ENCODE measurements at places on chromosomes 5 and 9.

- no peak for DNase-seq
Measured at GRCh38 chr9:1202512-1203280, 152.5 kb downstream of the DMRT2 start.

DNA sequence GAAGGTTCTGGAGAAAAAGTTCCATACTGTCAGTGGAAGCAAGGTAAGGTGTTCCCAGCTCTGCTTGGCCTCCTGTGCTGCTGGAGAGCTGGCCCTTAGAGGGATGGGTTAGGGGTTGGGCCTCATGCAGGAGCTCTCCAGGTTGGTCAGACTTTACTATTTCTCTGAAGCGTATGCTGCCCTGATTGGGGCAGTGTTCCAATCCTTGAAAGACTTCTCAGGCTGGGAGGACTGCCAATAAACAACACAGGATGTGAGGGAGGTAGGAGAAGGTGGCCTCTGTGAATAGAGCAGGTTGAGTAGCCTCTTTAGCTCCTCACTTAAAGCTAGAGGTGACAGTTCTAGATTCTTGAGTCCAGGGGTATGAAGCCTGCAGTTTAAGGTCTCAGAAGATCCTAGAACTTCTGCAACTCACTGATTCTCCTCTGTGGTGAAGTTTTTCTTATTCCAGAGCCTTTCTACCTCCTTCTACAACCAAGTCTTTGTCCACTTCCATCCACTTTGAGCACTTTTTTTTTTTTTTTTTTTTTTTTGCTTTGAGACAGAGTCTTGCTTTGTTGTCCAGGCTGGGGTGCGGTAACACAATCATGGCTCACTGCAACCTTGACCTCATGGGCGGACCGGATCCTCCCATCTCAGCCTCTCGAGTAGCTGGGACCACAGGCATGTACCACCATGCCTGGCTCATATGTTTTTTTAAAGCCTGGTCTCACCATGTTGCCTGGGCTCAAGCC, 3.0 kb downstream of the HNRNPAB start:
- no peak for DNase-seq

GRCh38 chr9:15357050-15357653, 50.1 kb upstream of the TTC39B start:
- DNase-seq, result no peak

- no peak for DNase-seq
Measured at GRCh38 chr5:136689552-136689951, 324.2 kb upstream of the TRPC7 start.

DNA sequence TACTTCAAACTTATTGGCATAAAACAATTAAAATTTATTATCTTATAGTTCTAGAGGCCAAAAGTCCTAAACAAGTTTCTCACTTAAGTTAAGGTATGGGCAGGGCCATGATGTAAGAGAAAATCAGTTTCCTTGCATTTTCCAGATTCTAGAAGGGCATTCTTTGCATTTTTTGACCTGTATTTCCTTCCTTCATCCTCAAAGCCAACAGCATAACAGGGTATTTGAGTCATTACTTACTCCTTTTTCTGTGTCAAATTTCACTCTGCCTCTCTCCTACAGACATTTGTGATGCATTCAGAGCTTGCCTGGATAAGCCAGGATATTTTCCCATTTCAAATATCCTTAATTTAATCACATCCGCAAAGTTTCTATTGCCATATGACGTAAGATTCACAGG, 1499.0 kb downstream of the EFNA5 start:
- no peak for DNase-seq

DNA sequence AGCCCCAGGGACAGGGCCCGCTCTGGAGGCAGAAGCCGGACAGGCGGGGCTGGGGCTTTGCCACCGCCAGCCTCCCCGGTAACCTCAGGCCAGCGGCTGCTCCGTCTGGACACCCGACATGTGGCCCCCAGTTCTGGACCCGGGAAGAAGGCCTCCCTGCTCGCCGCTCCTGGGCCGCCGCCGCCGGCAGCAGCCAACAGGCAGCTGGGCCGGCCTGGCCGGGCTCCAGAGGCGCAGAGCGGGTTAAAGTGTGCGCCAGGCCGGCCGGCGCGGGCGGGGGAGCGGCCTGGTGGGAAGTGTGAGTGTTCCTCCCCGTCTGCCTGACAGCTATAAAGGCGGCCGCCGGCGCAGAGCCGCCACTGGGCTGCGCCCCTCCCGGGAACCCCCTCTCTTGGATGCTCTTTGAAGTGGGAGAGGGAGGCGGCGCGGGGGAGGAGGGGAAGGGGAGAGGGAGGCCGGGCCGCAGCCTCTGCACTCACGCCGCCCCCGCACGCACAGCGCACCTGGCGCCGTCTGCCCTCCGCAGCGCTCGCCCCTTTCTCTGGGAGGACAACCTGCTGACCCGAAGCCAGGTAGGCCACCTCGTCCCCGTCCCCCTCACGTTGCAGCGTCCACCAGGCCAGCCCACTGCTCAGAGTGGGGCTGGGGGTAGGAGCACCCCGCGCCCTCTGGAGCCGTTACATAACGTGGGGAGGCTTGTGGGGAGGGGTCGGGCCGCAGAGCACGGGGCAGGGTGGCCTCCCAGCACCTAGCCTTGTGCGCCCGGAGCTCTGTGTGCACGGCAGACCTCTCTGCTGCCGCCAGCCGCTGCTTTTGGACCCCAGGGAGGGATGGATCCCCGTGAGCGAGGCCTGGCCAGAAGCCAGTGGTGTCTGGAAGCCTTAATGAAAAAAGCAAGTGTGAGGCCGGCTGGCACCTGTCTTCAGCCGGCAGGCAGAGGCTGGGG, at the start of gene ADAMTSL2:
Gene ADAMTSL2, plus strand, starts transcription at position 359 of the 946 bp plus-strand sequence. CDS start 2,009 bp downstream, outside the sequence.
- DNase-seq, result no peak

- no peak for DNase-seq
Measured at GRCh38 chr5:89071941-89072331, 189.0 kb upstream of the MEF2C start.

DNA sequence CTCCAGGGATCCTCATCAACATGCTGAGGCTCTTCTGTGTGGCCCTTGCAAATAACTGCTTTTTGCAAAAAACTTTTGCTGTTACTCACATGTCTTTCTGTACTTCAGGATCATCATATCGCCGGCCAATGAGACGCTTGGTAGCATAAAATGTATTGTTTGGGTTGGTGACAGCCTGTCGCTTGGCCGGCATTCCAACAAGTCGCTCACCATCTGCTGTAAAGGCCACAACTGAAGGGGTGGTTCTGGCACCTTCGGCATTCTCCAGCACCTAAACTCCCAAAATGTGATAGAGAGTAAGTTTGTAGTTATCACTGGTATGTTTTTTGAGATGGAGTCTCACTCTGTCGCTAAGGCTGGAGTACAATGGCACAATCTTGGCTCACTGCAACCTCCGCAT, 4.3 kb downstream of the HSPA9 start:
- no peak for DNase-seq

- no peak for DNase-seq
Measured at GRCh38 chr9:36764364-36765076, 191.8 kb downstream of the MELK start.

GRCh38 chr5:175219366-175219765, 224.6 kb downstream of the DRD1 start:
- DNase-seq, result no peak

All from stimulated activated CD4-positive, alpha-beta T cell treated with anti-CD3 and anti-CD28 coated beads, TNF-alpha, amount 100 ng/mL, for 48 hours (primary cell).